Urinary bladder (tissue), 4 donors: ENCODE measurements at places on chromosomes 4 and X.

DNA sequence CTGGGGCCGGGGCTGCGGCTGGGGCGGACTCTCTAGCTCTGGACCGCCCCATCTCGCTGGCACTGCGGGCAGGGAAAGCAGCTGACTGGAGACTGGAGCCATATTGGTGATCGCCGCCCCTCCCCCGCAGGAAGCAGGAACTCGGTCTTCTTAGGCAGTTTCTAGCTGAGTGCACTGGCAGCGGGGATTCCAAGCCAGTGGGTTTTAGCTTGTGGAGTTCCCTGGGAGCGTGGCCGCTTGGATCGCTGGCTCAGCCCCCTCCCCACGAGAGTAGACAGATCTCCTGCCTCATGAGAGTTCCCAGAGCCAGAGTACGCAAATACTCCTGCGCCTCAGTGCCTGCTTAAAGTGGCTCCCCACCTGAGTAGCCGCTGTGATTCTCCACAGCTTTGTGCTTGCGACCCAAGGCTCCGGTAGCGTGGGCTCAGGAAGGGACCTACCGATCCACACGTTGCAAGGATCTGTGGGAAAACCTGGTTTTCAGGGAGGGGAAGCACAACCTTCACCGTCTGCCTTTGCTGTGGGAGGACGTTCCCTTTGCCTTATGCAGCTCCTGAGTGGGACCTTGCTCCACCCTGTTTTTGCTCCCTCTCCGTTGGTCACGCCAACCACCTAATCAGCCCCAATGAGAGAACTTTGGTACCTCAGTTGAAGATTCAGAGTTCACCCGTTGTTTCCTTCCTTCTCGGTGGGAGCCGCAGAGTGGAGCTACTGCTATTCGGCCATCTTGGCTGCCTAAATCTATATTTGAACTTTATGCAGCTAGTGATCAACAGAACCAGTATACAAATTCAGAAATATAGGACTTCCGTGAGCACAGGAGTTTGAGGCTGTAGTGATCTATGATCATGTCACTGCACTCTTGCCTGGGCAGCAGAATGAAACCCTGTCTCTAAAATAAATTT lies 803.9 kb upstream of the PCDH10 start:
- no peak for DNase-seq

GRCh38 chrX:139883984-139884383 lies 48.9 kb downstream of the ATP11C start:
- DNase-seq, result no peak

DNA sequence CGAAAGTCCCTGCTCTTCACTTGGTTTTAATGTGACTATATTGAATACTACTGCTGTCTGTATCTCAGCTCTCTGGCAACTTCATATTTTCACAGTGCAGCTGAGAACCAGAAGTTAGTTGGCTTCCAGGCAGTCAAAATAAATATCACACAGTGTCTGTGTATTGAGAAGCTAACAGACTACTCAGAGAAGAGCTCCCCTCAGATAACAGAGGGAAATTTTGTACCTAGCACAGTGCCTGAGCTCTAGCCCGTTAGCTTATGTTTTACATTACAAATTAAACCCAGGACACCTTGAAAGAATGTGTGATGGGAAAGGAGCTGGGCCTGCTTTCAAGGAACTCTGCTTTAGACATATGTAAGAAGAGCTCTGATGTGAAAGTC lies 22.7 kb downstream of the JADE1 start:
- DNase-seq, result no peak

DNA sequence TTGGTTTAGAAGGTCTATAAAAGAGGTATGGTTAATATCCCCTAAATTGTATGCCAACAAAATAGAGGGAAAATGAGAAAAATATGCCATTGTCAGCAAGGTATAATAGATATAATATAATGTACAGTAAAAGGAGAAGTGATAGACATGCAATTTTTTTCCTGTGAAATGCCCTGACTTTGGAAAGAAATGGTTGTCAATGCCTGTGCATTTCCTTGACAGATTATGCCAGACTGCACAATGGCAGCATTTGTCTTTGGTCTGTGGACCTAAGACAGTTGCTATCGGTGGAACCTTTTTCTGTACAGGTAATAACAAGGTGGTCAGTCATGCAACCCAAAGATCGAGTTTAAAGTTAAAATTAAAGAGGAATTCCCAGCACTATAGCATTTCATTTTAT lies 301.7 kb downstream of the CFAP299 start:
- DNase-seq, result no peak

- DNase-seq, result no peak
These were observed 19.6 kb upstream of the NSUN7 start for GRCh38 chr4:40730091-40730679.

DNA sequence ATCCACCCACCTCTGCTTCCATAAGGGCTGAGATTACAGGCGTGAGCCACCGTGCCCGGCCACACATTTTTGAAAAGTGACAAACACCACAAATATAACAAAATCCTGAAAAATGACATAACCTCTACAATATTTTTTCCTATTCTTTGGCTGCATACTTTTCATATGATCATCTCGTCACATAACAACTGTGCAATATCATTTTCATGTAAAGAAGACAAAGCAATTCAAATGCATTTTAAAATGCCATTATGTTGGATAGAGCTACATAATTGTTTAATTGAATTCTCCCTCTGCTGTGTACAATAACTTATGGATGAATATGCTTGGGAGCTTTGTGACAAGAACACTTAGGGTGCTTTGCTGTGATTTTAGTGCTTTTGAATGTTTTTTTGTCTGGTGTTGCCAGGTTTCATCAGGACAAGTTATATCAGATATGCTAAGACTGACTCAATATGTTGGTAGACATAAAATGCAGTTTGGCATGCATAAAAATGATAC lies 132.9 kb downstream of the CHIC2 start:
- DNase-seq, result no peak

DNA sequence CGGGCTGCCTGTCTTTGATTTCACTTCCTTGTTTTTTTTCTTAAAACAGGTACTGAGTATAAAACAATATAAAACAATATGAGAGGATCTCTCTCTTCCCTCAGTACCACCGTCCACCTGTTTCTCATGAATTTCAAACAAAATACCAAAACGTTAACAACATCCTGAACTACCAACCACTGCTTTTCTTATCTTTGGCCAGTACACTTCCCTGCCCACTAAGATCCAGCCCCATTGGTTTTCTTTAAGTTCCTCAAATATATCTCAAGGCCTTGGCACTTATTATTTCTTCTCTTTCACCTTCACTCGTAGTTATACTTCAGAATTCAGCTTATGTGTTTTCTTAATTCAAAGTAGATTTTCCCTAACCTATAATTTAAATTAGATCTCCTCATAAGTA lies 370.2 kb upstream of the GRIA3 start:
- DNase-seq, result no peak

GRCh38 chr4:103268746-103269145 lies 70.6 kb upstream of the CENPE start:
- DNase-seq, result no peak

- DNase-seq, result no peak
These were observed 27.9 kb downstream of the SLAIN2 start for GRCh38 chr4:48369248-48369647.

DNA sequence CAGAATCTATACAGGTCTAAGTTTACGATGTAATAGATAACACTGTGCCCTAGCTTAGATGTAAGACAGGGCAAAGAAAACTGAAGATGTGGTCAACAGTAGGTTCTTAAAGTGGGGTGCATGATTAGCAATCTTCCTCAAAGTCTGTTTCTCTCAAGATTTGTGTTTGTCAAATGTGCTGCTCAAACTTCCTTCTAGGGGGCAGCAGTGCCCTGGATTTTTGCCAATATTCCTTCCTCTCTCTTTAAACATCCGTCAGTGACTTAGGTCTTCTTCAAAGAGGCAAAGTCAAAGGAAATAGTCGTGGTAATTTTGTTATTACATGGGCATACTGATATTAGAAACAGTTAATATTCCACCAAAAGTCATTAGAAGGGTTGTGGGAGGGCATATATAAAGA lies 4.2 kb upstream of the PDHA2 start:
- no peak for DNase-seq

DNA sequence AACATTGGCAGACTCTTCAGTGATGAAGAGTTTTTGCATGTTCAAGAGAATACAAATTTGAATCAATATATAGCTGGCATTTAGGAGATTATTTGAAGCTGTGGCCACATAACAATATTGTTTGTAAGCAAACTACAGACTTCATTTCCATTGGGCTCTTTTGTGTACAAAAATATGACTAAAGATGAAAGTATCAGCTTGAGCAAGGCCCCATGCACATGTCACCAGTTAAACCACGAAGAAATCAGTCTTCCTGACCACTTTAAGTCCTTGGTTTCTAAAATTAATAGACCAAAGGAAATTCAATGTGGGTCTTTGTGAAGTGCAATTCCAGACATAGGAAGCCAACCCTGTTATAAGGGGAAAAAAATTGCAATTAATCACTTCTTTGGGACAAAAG lies 1664.6 kb upstream of the ADGRL3 start:
- DNase-seq, result no peak

- no peak for DNase-seq
These were observed 33.5 kb downstream of the PCDH19 start for GRCh38 chrX:100376576-100376975.

GRCh38 chrX:40174854-40175510 lies 77.2 kb upstream of the BCOR start:
- DNase-seq, result no peak

- DNase-seq, result no peak
These were observed 578.7 kb downstream of the BCOR start for GRCh38 chrX:39519030-39519488.

DNA sequence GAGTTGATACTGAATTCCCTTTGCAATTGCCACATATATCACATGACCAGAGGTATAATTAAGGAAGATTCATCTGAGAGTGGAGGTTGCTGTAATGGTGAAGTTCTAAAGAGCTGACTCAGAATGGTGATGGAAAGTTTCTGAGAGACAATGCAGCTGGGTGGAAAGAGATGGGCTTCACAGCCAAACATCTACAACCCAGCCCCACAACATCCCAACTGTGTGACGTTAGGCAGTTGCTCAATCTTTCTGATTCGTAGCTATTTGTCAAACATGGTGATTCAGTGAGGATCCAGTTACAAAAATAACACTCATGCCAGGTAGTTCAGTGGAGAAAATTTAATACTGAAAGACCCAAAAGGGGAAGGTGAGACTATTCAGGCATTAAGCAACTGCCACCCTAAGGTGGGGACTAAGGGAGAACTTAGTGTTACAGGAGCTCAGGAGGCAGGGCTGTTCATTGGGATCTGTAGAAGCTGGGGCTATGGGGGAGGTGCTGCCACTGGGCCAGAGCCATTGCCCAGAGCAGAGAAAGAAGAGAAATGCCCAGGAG lies 6.9 kb upstream of the AFF1 start:
- no peak for DNase-seq
